ENCODE measurements at places on chromosomes 4 and X.

DNA sequence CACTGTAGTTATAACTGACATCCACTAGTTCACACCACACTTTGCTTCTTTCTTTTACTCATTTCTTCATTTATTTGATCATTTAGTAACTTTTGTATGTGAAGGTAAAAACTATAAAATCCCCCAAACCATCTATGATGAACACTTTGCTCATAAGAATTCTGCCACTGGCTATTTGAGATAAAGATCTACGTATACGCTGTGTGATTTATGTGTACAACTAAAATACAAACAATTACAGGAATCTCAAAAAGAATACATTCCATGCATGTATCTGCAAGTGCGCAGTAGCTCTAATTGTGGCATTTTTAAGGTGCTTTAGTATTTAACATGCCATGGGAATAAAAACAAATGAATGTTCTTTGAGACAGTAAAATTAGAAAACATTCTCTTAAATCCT, 156.9 kb upstream of the NAP1L5 start:
- no peak for DNase-seq

- no peak for DNase-seq
Observed at GRCh38 chr4:74624351-74625151, 169.8 kb downstream of the BTC start.

- no peak for DNase-seq
Observed at GRCh38 chr4:6768539-6768905, 14.0 kb upstream of the KIAA0232 start.

- DNase-seq = no peak
Observed at GRCh38 chr4:10974371-10974770, 289.8 kb upstream of the CLNK start.

GRCh38 chr4:171715973-171716372, 97.2 kb upstream of the GALNTL6 start:
- DNase-seq = no peak

DNA sequence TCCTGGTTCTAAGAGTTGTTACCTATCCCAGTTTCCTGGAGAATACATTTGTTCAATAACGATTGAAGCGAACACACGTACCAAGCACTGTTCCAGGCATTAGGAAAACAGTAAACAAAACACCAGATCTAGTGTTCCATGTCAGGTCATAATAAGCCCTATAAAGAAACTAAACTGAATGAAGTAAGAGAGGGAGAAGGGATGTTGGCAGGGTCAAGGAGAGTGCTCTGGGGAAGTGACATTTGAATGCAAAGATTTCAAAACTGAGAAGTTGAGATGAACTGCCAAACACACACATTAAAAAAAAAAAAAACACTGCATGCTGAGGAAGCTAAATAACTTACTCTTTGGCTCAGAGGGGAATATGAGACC, 14.4 kb upstream of the ENAM start:
- no peak for DNase-seq

DNA sequence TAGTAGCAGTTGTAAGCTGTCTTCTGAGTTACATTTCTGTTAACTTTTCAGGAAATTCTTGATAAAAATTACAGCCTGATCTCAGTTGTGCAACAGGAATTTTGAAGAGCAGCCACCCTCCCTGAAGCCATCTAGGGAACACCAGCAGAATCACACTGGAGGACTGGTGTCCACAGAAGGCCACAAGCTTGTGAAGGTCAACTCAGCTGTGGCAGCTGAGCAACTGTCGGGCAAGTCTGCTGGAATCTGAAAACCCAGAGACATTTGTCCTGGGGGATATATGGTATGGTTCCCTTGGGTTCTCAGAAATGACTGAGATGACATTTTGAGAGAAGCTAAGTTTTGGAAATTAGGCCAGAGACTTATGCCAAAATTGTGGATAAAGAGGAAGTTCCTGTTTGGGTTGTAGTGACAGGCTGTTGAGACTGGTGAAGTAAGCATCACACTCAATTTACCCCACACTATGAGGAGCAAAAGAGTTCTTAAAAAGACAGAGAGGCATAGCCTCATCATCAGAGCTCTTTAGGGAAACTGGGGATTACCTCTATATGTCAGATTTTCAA, 78.1 kb upstream of the TNIP3 start:
- DNase-seq = no peak

DNA sequence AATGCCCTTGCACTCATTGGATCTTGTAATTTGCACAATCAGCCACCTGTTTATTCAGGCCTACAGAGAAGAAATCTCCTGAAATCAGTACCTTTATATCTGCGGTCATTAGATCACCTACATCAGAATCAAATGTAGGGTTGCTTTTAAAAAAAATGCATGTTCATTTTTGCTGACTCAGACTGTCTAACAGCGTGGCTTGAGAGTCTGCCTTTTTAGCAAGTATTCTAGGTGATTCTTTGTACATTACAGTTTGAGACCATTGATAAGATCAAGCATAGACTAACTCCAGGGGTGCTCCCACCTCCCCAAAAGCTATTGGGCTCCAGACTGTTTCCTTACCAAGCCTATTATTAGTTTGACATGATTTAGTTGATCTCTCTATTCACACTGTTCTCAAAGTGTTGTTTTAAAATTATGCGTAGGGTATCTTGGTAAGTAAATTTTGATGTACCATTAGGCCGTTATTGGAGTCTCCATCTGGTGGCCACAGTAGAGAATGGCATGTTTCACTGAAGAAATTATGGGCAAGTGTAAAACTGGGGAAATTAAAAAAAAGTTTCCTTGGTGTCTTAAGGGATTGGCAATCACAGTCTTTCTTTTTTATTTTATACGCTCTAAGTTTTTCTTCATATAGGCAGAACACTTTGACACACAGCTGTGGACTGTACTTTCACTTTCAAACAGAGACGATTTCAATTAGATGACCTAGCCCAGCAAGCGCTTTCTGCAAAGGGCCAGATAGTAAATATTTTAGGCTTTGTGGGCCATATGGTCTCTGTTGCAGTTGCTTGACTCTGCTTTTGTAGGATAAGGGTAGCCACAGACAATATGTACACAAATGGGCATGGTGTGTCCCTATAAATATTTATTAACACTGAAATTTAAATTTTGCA, 33.7 kb upstream of the MSL3 start:
- DNase-seq = no peak

- DNase-seq = no peak
Observed at GRCh38 chr4:25107827-25108516, 52.3 kb downstream of the SEPSECS start.

DNA sequence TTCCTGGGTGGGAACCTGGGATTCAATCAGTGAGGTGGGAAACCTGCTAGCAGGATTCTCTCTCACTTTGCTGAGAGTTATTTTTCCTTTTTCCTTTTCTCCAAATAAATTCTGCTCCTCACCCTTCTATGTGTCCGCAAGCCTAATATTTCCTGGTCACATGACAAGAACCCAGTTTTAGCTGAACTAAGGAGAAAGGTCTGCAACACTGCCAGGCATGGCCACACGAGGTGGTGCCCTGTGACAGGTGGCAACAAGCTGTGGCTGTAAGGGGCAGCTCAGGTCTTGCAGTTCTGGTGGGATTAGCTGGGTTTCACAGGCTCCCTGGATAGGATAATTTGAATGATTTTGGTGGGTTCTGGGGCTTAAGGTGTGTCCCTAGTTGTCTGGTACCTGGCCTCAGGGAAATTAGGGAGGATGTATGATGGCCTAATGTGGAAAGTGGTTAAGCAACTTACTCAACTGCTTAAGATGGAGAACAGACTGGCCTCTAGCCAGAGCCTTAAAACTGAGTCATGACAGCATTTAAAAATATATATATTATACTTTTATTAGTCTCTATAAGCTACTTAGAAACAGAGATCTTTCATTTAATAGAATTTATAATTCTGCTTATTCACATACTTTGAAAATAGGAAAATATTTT, 215.0 kb downstream of the IL15 start:
- DNase-seq = no peak

DNA sequence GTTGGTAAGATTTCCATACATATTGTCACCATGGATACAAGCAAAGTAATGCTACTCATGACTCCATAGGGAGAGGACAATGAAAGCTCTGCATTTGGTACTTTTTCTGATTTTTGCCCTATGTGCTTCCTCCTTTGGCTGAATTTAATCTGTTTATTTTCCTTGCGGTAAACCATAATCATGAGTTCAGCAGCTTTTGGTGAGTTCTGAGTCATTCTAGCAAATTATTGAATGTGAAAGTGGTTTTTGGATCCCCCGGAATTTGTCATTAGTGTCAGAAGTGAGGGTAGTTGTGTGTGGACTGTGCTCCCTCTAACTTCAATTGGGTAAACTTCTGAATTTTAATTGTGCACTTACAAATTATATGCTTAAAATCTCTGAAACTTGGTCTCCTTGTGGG, 170.3 kb downstream of the MOSPD2 start:
- DNase-seq = no peak

DNA sequence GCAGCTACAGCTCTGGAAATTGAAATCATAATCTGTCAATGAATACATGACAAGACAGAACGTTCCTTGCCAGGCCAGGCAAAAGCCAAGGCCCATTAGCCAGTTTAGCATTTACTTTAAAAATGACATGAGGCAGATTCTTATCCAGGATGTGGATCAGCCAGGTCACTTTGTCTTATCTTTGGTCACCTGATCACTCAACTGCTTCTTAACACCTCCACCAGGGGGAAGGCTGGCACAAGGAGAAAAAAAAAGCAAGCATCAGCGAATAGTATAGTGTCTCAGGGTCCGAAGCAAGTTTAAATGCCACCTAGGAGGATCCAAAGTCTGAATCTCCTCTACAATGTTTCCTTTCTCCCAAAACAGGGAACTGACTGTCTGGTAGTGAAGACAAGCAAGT, 18.8 kb downstream of the ATP1B4 start:
- DNase-seq = no peak

DNA sequence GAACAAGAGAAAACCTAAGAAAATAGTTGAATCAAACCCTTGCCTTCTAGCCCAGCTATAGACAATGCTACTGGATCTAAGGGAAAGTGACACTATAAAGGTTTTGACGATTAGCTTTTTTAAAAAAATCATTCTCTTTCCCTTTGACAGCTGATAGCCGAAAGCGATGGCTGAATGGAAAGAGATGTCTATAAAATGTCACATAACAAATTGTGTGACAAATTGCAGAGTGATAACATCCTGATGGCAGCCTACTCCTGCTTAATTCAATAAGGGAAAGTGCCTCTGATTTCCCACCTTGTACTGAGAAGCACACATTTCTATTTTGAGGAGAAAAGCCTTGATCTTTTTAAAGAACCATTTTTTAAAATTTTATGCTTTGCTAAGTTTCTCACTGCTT, 114.5 kb downstream of the SORBS2 start:
- DNase-seq = no peak

DNA sequence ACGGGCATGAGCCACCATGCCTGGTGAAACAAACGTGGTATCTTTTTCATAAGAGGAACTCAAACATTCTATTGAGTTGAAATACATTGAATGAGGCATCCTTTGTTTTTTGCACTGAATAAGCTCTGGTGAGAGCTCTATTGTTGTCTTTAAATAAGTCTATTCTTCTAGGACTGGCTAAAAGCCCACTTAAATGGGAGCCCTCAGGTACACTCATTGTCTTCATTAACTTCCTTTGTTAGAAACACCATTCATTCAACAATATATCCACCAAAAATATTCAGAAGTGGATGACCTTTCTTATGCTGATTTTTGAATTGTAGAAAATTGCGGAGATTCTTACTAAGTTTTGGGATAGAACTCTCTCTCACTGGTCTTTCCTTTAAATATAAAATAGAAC, 568.0 kb downstream of the IL1RAPL1 start:
- no peak for DNase-seq

DNA sequence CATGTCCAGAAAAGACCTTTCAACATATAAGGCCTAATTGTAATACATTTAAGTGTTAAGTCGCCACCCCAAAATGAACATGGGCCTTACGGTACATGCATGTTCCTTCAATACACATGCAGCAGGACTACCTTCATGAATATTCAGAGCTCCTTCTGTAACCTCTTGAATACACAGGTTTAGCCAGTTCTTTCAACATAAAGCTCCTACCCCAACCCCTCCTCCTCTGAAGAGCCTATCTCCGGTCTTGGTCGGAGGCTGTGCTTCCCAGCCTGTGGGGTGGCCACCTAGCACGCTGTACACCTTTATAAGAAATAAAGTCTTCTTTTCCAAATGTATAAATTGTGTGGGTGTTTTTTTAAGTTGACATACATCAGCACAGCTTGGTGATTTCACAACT, 28.3 kb downstream of the NPY5R start:
- no peak for DNase-seq

GRCh38 chr4:145772347-145772746, 92.4 kb downstream of the C4orf51 start:
- no peak for DNase-seq

GRCh38 chr4:93147524-93148212, 680.9 kb upstream of the ATOH1 start:
- no peak for DNase-seq

DNA sequence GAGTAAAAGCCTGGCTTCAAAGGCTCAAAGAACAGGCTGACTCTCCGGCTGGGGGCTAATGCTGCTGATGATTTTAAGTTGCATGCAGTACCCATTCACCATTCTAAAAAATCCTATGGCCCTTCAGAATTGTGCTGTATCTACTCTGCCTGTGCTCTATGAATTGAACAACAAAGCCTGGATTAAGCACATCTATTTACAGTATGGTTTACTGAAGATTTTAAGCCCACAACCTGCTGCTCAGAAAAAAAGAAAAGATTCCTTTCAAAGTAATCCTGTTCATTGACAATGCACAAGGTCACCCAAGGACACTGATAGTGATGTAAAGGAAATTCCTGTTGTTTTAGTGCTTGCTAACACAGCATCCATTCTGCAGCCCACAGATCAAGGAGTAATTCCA, 84.9 kb upstream of the SFRP2 start:
- no peak for DNase-seq

- DNase-seq = no peak
Observed at GRCh38 chr4:58553031-58553430, 1442.8 kb upstream of the IGFBP7 start.

DNA sequence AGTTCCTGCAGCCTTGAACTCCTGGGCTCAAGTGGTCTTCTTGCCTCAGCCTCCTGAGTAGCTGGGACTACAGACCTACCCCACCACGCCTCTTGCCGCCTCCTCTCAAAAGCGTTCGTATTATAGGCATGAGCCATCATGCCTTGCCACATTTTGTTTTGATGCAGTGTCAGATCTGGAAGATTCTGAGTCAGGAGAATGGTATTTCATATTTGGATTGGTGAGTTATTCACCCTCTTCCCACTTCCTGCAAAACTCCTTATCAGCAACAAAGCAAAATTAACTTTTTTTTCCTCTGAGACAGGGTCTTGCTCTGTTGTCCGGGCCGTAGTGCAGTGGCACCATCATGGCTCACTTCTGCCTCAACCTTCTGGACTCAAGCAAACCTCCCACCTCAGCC, 29.6 kb downstream of the REST start:
- no peak for DNase-seq

GRCh38 chrX:154059729-154060245, 37.7 kb downstream of the MECP2 start:
- no peak for DNase-seq
